ENCODE measurements at places on chromosomes 11 and 22.

- DNase-seq: no peak
Observed at GRCh38 chr11:99154277-99154676, 133.5 kb downstream of the CNTN5 start.

GRCh38 chr11:118438314-118438931, 2.1 kb downstream of the KMT2A start:
- peak; percentile 41 for DNase-seq

DNA sequence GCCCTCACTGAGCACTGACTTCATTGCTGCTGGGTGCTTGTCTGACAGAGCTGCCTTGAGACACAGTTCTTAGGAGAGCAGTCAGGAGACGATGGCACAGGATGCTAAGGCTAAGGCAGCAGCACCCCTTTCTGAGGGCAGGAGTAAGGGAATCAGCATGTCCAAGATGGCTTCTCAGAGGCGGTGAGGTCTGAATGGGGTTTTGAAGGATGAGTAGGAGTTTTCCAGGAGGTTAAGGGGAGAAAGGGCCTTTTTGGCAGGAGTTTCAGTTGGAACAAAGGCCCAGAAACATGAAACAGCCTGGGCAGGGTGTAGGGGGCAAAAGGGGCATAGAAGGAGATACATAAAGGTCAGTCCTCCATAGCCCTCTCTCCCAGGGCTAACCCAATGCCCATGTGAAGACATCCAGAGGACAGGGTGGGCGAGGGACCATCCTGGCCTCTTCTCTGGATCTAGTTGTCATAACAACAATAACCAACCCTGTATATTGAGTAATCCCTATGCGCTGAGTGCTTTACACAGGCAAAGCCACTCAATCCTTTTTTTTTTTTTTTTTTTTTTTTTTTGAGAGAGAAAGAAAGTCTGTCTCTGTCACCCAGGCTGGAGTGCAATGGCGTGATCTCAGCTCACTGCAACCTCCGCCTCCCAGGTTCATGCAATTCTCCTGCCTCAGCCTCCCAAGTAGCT, 19.0 kb downstream of the CYTH4 start:
- DNase-seq: no peak

- DNase-seq: no peak
Observed at GRCh38 chr11:84800755-84801346, 826.3 kb downstream of the DLG2 start.

GRCh38 chr11:86197448-86197847, 47.1 kb upstream of the EED start:
- DNase-seq: no peak

DNA sequence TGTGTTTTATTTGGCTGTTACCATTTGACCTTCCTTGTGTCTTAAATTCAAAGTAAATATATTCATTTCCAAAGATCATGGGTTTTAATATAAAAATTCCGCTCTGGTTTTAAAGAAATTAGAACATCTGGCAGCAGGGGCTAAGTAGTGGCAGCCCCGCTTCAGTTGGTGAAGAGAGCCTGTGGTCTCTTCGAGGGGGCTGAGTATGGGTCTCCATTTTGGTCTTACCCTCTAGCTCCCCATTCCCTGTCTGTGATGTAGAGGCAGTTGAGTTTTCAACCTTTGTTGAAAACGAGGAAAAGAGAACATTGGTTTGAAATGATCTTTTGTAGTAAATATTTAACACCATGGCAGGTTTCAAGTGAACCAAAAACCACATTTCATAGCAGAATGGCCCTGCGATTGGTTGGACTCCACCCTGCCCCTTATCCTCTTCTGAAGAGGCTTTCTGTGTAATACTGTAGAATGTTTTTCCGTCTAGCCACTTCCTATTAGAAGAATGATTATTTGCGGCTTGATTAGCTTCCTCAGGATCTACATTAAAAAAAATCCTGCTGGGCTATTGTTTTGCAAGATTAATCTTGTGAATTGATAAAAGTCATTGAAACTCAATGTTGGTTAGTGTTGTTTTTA, 17.7 kb downstream of the APLP2 start:
- DNase-seq: no peak
